Posterior cingulate gyrus (tissue), 11 donors: ENCODE measurements at places on chromosomes 16 and 17.

- no peak for DNase-seq
These were observed 188.0 kb downstream of the ENGASE start for GRCh38 chr17:79262624-79263023.

DNA sequence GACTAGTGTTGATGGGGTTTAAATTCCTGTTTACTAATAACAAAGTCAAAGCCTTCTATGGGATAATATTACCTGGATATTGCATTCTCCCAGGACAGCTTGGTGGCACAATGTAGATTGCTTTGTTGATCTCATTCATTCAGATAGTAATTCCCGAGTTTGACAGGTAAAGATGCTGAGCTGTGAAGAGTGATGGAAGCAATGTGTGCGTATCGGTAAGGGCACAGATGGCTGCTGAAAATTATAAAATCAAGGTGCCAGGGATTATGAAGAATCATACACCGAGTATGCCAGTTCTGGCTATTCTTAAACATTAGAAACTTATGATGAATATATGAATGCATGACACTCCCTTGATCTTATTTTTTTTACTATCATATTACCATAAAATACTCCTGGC, 100.6 kb upstream of the CNTNAP4 start:
- no peak for DNase-seq

- DNase-seq = no peak
These were observed 94.8 kb downstream of the TNFRSF13B start for GRCh38 chr17:16877099-16877498.

- DNase-seq = no peak
These were observed 446.6 kb downstream of the KCNJ18 start for GRCh38 chr17:22138861-22139469.

- DNase-seq = no peak
These were observed 157.6 kb downstream of the CPPED1 start for GRCh38 chr16:12646098-12646489.

GRCh38 chr17:38883592-38884526, 14.0 kb downstream of the LASP1 start:
- no peak for DNase-seq

- no peak for DNase-seq
These were observed 263.2 kb downstream of the WWOX start for GRCh38 chr16:78362524-78363135.

- no peak for DNase-seq
These were observed 86.8 kb downstream of the USP32 start for GRCh38 chr17:60305141-60305540.

DNA sequence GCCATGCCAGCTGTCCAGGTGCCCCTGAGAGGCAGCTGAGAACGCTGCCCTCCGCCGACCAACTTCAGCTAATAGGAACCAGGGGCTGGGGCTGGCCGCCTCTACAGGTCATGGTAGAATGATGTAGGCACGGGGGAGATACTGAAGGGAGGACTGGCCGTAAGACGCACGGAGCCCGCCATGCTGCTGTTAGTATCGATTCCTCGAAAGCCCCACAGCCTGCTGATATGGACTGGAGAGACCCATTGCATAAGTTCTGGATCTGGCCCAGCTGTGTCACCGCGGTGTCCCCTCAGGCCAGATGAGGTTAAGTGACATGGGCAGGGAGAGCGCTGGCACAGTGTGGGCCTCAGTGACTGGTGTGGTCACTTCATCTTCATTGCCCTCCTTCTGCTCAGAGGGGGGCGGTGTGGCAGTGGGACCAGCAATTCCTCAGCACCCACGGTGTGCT, 75.6 kb downstream of the AMFR start:
- no peak for DNase-seq

DNA sequence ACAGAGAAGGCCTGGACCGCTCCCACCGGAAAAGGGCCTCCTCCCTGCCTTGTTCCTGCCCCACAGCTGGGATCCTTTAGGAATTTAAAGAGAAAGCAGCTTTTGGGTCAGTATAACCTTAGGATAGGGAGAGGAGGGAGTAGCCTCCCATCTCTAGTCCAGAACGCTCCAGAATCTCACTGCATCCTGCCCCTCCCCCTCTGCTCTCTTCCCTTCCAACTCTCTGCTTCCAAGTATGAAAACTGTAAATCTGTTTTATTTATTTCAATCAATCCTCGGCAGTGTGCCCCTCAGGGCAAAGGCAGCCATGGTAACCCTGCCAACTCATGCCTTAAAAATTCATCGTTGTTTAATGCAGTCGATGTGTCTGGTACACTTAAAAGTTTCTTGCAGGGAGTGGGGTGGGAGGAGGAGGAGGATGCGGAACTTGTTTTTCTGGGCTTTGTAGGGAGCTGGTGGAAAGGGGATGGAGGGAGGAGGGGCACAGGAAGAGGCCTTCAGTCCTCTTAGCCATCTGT, 21.2 kb upstream of the MTSS2 start:
- DNase-seq = no peak

- DNase-seq = no peak
These were observed 10.7 kb downstream of the CACNG1 start for GRCh38 chr17:67055041-67055443.

- no peak for DNase-seq
These were observed 6.0 kb downstream of the HAGHL start for GRCh38 chr16:732936-733335.

- no peak for DNase-seq
These were observed 938 bp downstream of the NCOR1 start for GRCh38 chr17:16214190-16215001.

DNA sequence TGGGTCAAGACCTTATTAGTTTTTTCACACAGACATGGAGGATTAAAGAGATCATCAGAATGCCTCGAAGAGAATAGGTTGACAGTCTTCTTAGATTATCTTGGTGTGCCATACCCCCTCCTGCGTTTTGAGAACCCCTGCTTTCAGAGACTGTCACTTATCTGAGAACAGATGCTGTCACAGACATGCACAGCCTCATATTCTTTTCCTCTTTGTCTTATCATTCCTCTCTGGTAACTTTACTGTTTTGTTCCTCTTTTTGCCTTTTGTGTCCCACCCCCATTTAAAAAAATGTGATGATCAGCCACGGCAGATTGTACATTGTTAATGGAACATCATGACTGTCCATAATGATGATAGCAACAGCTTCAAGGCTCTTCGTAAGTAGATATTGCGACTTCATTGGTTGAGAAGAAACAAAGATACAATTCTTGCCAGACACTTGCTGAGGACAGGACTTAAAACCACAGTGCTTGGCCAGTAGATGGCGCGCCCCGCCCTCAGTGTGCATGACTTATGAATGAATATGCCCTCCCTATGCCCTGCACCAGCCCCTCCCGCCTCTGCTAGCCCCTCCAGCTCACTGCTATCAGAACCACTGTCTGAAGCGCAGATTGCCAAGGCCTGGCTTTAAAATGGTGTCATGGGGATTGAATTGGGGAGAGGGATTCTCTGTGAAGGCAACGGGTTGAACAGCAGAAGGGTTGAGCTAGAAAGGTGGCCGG, 2.6 kb upstream of the PITPNC1 start:
- peak; percentile 89 for DNase-seq

- DNase-seq = no peak
These were observed 277.2 kb downstream of the SNX29 start for GRCh38 chr16:12253731-12254130.

- DNase-seq = no peak
These were observed 117.5 kb downstream of the BANP start for GRCh38 chr16:88068476-88069396.

- no peak for DNase-seq
These were observed 135.8 kb downstream of the USP31 start for GRCh38 chr16:23013484-23013883.

GRCh38 chr16:24170407-24170806, 85.7 kb upstream of the CACNG3 start:
- no peak for DNase-seq

GRCh38 chr16:21645261-21645721, 7.1 kb downstream of the IGSF6 start:
- DNase-seq = no peak

DNA sequence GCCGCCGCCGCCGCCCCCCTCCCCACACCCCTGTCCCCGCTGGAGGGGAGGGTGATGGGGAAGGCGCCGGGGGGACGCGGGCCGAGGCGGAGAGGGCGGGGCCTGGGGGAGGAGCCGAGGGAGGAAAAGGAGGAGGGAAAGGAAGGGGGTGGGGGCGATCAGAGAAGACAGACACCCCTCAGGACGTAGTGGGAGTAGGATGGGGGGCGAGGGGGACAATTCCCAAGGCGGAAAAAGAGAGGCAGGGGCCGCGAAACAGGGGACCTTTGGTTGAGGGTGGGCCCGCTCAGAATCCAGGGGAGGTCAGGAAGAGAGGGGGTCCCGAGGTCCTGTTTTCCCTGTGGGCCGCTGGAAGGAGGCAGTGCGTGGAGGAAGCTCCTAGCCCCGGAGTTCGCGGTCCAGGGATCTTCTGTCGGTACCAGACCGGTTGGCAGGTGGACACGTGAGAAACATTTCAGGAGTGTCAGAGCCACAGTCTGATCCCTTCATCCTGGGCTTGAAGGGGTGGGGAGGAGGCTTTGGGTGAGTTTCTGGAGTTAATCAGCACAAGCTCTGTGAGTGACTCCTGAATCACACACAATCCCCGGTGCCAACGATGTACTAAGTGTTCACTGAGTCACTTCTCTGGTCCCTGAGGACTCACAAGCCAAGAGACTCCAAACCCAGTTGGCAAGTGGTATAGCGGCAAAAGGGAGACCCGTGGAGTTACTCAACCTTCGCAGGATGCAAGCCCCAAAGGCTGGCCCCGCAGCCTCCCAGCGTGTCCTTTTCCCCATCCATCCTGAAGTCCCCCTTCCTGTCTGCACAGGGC, at the start of gene XYLT1:
TSS of gene XYLT1 (minus strand) at position 53 of the 811 bp plus-strand sequence. CDS start 164 bp downstream, outside the sequence.
- DNase-seq = no peak

GRCh38 chr16:30348113-30348512, 7.0 kb downstream of the CD2BP2 start:
- no peak for DNase-seq

- no peak for DNase-seq
These were observed 69.6 kb upstream of the HS3ST3A1 start for GRCh38 chr17:13671341-13671740.

- no peak for DNase-seq
These were observed 631 bp downstream of the UTP6 start for GRCh38 chr17:31900877-31901276.

DNA sequence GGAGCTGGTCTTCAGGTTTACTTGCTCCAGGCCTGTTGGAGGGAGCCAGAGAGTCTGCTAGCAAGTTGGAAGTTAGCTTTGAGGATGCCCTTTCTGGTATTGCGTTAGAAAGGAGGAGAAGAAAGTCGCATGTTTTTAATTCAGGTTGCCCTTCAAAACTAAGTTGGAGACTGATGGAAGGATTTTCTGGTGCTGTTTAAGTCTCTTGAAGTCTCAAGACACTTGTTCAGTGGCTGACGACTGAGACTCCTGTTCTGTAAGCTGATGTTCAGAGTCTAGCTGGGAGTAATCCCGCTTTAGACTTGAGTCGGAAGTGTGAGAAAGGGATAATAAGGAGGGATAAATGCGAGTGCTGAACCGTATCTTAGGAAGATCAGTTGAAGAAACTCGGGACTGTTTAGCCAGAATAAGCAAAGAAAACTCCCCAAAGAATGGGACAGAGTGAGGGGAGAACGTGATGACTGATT, 740 bp downstream of the AATF start:
- DNase-seq = no peak

DNA sequence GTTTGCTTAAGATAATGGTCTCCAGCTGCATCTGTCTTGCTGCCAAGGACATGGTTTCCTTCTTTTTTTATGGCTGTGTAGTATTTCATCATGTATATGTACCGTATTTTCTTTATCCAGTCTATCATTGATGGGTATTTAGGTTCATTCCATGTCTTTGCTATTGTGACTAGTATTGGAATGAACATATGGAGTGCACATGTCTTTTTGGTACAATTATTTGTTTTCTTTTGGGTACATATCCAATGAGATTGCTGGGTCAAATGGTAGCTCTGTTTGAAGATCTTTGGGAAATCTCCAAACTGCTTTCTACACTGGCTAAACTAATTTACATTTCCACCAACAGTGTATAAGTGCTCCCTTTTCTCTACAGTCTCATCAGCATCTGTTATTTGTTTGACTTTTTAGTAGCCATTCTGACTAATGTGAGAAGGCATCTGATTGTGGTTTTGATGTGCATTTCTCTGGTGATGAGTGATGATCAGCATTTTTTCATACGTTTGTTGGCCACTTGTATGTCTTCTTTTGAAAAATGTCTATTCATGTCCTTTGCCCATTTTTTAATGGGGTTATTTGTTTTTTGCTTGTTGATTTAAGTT, 66.2 kb downstream of the TNFRSF13B start:
- DNase-seq = no peak

DNA sequence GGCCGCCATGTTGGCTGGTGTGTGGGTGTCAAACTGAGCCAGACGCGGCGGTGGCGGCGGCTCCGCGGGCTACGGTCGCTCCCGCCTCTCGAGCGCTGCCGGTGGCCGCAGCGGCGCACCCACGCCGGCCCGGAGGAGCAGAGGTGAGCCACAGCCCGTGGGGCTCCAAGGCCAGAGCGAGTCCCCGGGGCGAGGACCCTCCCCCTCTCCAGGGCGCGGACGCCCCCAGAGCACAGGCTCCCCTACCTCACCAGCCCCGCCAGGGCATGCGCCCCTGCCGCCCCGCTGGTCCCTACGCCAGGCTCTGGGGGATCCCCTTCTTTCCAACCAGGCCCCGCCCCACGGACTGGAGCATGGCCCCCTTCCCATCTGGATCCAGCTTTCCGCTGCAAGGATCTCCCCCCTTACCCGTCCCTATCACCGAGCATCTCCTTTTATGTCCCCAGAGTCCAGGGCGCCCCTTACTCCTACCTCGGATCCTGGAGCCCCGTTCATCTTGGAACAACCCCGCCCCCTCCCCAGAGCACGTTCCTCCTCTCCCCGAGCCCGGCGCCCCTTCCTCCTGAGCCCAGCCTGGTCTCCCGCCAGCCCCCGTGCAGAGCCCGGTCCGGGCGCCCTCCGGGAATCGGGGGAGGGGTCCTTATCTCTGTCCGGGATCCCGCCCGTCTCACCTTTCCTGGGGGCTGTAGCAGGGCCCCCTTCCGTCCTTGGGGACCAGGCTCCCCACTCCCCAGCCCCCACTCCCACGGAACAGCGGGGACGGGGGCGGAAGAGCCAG, 412 bp downstream of the EPN2 start:
- DNase-seq = no peak

GRCh38 chr17:14304773-14305517, 4.1 kb downstream of the HS3ST3B1 start:
- DNase-seq = no peak

DNA sequence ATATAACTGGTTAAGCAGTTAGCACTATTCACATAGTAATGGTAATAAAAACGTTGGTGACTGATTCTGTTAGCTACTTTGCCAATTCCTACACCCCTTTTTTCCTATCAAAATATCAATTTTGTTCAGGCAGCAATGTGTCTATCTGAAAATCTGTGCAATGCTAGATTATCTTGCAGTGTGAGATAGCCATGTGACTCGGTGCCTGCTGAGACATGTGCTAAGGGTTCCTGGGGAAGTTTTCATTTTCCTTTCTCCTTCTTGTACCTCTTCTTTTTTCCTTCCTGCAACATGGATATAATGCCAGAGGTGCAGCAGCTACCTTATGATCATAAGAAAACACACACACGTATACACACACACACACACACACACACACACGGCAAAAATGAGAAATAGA, 100.5 kb upstream of the SHISA6 start:
- peak; percentile 12 for DNase-seq

DNA sequence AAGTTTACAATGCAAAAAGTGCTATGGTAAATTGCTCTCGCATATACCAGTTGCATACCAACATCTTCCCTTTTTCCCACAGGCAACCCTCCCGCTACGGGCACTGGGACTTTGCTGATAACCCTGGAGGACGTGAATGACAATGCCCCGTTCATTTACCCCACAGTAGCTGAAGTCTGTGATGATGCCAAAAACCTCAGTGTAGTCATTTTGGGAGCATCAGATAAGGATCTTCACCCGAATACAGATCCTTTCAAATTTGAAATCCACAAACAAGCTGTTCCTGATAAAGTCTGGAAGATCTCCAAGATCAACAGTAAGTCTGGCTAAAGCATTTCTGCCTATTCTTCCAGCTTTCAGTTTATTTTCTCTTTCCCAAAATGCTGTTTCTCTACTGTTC, 27.9 kb upstream of the HSBP1 start:
- DNase-seq = no peak
